Fibroblast of skin of right biceps (primary cell): ENCODE measurements at places on chromosomes 5 and 9.

DNA sequence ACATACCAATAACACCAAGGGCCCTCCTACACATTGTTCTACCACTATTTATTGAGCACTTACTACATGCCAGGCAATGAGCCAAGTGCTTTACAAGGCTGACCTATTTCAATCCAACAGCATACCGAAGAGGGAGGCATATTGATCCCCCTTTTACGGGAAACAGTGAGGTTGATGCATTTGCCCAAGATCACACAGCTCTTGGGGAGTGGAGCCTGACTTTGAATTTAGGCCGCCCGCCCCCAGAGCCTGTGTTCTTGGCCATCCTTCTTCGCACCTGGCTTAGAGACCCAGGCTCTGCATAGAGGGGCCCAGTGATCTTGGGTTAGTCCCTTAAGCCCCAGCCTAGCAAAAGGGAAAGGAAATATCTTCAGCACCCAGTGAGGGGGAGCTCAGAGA, 158.1 kb upstream of the IER5L start:
- peak; percentile 79 for DNase-seq

GRCh38 chr5:137672001-137672400, 63.9 kb downstream of the KLHL3 start:
- DNase-seq = no peak

DNA sequence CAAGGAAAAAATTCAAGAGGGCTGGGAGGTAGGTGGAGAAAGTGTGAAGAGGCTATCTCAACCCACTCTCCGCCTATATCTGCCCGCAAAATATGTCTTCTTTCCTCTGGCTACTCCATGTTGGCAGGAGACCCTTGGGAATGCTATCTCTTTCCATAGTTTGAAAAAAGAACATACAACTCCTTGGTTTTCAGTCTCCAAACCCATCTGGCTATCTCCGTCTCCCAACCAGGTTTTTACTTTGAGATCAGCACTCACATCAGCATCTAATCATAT, 109.9 kb upstream of the IFNE start:
- DNase-seq = no peak

DNA sequence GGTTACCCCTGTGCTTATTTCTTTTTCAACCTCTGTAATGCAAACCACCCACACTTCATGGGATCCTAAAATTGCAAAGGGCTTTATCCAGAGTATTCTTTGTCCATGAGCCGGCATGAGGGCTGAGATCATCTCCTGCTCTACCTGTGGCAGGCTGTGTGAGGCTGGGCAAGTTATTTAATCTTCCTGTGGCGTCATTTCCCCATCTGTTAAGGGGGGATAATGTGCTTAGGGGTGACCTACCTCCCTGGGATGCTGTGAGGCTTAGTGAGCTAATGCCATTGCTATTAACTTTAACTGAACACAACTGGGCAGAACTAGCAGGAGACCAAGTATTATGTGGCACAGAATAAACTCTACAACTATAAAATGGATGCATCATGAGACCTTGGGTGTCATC, 17.0 kb downstream of the FRMPD1 start:
- no peak for DNase-seq

- no peak for DNase-seq
Measured at GRCh38 chr9:129068990-129069861, 11.7 kb upstream of the DOLPP1 start.

DNA sequence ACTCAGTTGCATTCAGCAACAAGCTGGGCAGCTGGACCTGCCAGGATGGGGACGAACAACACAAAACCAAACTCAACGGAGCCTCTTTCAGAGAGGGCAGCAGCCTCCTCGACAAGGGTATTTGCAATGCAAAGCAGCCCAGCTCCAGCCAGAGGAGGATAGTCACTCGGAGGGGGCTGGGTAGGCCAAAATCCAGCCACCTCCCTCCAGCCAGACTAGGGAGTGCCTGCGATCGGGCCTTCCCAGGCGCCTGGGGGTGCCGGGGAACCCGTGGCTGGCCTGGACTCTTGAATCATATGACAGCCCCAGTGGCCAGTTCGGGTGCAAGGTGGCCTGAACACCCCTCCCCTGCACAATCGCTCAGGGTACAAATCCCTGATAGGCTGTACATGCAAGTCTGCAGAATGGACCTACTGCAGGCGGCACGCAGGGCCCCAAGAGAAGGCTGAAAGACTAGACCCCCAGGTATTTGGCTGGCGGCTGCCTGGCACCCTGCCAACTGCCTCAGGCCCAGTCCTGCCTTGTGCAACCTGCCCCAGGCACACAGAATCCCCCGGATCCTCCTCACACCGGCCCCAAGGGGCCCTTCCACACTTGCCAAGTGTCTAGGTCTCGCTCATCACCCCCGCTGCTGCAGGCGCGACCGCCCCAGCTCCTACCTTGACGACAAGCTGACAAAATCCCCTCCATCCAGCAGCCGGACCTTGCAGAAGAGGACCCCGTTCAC, 1.3 kb downstream of the EEIG1 start:
- no peak for DNase-seq

DNA sequence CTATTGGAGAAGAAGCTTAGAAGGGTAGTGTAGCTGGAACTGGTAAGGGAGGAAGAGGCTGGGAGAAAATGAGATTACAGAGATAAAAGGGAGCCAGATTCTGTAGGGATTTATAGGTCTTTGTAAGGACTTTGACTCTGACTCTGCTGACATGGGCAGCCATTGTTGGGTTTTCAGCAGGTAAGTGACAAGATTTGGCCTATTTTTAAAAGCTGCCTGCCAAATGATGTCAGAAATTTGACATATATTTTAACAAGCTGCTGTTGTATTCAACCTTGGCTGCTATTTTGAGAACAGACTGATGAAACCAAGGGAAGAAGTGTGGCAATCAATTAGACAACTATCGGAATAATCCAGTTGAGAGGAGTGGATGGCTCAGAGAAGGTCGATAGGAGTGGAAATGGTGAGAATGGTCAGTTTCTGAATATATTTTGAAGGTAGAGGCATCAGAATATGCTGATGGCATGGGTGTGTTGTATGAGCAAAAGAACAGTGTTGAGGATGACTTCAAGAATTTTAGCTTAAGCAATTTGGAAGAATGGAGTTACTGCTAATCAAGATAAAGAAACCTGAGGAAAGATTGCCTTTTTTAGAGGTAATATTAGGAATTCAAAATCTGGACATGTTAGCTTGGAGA, 56.8 kb downstream of the KCTD16 start:
- DNase-seq = no peak

- no peak for DNase-seq
Measured at GRCh38 chr5:151067632-151068432, 13.0 kb downstream of the TNIP1 start.

- DNase-seq = peak; percentile 28
Measured at GRCh38 chr9:125626187-125626586, 80.8 kb downstream of the MAPKAP1 start.

GRCh38 chr5:45093377-45093776, 284.6 kb downstream of the MRPS30 start:
- DNase-seq = no peak

- no peak for DNase-seq
Measured at GRCh38 chr9:124348363-124348762, 66.9 kb downstream of the PSMB7 start.

GRCh38 chr5:122145906-122146305, 16.6 kb downstream of the ZNF474 start:
- no peak for DNase-seq

- DNase-seq = no peak
Measured at GRCh38 chr5:67200809-67201562, 4.4 kb upstream of the CD180 start.

DNA sequence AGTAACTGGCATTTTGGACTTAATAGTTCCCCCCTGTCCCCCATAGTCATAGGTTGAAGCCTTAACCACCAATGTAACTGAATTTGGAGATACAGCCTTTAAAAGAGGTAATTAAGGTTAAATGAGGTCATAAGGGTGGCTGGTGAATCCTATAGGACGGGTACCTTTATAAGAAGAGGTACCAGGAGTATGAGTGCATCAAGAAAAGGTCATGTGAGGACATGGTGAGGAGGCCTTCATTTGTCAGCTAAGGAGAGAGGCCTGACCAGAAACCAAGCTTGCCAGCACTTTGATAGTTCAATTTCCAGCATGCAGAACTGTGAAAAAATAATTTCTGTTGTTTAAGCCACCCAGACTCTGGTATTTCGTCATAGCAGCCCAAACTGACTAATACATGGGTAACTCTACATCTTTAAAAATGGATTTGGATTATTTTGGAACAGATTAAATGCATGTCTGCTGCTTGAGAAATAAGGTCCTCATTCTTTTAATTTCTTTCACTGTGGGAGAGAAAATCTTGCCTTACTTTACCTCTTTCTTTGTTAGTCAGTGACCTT, 9.7 kb downstream of the RASA1 start:
- DNase-seq = peak; percentile 25

DNA sequence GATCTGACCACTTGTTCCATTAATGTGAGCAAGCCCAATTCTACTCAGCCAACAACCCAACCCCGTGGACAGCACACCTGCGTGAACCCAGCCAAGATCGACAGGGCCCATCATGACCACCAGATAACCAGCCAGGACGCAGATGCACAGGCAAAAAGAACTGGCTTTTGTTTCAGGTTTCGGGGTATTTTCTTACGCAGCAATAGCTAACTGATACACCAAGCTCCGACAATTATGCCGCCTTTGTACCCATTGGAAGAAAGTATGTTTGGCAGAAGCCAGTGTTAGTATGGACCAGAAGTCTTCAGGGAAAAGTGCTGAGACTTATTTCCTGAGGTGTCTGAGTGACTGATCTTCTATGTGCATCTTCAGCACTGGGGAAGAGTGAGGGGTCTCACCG, 6.0 kb upstream of the ADAMTS16 start:
- DNase-seq = no peak

GRCh38 chr5:119273391-119273839, 82.4 kb upstream of the TNFAIP8 start:
- no peak for DNase-seq

DNA sequence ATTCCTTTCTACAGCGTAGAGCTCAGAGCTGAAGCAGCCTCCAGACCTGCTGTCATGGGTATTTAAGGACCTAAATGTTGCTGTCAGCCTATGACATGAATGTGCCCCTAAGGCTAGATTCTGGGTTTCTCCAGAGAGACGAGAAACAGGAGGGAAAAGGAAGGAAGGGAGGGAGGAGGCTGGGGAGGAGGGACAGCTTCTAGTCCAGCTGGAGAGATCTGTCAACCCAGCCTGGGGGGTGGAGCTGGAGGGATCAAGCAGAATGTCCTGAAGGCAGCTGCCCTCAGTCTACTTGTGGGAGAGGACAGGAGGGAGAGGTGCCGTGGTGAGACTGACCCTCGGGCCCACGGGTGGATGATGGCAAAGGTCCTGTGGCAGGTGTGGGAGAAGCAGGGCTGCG, 1.1 kb upstream of the DBH start:
- no peak for DNase-seq

DNA sequence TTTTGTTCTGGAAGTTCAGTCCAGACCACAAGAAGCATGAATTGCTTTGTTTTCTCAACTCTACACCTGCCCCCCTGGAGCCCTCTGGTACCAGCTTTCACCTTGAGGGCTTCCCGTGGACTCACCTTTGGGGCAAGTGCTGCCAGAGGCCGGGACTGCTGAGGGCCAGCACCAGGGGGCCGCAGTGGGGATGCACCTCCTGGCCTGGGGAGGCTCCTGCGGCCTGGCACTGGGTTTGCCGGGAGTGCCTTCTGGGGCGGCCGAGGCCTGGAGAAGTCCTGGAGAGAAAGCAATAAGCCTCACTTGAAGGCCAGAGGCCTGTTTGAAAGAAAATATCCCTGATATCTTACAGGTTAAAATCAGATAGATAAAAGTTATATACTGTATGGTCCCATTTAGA, 21.7 kb downstream of the NIPAL4 start:
- DNase-seq = no peak

DNA sequence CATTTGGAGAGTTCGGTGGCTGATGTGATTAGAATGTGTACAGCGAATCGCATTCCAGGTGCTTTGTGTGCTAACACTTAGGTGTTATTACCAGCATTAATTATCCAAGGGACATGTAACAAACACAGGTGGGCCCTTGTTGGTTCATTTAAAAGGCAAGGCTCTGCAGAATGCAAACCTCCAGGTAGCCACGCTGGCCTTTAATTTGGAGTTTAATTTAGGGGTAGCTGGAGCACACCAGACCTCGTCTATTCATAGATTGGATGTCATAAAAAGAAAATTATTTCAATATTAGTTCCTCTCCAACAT, 191.1 kb downstream of the MAT2B start:
- no peak for DNase-seq

DNA sequence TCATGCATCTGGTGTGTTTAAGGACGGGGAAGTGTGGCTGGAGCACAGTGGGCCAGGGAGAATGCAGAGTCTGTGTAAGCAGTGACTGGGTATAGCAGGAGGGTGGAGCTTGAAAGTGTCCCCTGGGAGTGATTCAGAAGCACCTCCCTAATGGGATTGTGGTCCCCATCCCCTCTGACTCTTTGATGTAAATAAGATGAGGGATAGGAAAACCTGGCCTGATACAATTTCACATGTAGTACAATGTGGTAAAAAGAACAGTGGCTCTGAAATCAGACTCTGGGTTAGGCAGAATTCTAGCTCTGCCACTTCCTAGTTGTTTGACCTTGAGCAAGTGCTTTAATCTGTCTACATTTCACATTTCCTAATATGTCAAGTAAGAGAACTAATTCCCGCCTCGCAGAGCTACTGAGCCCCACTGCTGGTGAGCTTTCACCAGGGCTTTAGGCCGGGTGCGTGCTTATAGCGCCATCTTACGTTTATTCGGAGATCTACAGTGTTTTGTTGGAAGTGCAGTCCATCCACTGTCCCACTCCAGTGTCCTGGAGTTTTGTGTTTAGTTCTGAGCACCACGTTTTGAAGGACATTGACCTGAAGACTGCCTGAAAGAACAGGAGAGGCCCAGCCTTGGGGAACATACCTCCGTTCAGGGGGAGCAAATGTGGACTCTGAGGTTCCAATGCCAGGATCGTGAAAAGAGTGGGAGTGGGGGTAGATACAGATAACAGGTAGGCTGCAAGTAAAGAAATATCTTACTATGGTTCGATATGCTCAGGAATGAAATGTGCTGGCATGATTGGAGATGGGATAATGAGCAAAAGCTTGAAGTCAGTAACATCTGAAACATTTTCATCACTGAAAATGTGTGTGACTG, 51.2 kb upstream of the TESK1 start:
- DNase-seq = peak; percentile 81

DNA sequence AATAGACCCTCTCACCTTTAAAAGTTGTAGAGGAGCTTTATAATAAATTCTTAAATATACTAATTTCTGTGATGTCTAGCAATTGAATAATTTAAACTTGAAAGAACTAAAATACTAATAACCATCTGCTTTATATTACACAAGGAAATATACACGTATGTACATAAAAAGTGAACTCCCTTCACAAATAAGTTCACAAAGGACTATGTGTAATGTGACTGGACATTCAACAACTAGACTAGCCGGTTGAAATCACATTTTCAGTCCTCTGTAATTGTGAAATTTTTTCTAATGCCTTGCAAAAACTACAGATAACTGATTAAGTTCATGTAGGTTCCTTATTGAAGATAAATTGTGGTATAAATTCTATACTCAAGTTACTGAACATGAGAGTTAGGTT, 11.6 kb downstream of the NSA2 start:
- DNase-seq = no peak

- no peak for DNase-seq
Measured at GRCh38 chr9:110464321-110464720, 115.2 kb downstream of the SVEP1 start.

- DNase-seq = no peak
Measured at GRCh38 chr9:1233568-1233967, 183.4 kb downstream of the DMRT2 start.

- no peak for DNase-seq
Measured at GRCh38 chr5:170496662-170497028, 7.2 kb upstream of the KCNIP1 start.
